Right lung (tissue), 10 donors: ENCODE measurements at places on chromosomes 4 and X.
A peak's percentile ranks its signal among the peaks of the same experiment; 100 is the strongest.

DNA sequence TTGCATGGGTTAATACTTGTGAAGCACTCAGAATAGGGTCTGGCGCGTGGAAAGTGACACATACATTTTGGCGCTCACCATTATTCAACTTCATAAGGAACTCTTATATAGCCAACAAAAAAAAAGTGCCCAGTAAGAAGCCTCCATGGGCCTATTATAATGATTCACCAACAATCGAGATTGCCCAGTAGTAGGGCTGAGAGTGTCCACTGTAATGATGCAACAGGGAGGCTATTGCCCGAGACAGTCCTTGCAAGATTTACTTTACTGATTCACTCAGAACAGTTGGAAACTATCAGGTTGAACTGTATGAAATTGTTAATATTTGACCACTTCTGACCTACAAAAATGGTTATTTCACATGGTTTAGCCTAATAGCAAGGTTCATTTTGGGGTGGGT, 86.0 kb downstream of the PJA1 start:
- DNase-seq = no peak

DNA sequence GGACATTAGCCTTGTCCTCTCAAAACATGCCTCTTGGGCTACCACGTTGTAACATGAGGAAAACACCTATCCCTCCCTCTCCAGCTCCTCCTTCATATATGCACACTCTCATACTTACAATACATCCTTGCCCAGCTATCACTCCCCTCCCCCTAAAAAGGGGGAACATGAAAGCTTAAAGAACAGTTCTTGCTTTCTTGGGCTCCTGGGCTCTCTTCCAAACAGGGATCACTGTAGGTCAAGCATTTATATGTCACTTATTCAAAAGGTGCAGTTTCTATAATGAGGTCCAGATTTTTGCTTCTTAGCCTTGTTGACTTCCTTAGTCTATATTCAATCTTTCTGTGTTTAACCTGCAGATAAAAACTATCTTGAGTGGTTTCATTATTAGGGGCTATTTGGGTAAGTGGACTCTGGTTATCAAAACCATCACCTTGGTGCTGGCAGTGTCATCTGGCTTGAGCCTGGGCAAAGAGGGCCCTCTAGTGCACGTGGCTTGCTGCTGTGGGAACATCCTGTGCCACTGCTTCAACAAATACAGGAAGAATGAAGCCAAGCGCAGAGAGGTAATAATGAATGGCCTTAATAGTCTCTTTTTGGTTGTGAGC, 119.4 kb downstream of the AKAP4 start:
- peak; percentile 38 for DNase-seq

DNA sequence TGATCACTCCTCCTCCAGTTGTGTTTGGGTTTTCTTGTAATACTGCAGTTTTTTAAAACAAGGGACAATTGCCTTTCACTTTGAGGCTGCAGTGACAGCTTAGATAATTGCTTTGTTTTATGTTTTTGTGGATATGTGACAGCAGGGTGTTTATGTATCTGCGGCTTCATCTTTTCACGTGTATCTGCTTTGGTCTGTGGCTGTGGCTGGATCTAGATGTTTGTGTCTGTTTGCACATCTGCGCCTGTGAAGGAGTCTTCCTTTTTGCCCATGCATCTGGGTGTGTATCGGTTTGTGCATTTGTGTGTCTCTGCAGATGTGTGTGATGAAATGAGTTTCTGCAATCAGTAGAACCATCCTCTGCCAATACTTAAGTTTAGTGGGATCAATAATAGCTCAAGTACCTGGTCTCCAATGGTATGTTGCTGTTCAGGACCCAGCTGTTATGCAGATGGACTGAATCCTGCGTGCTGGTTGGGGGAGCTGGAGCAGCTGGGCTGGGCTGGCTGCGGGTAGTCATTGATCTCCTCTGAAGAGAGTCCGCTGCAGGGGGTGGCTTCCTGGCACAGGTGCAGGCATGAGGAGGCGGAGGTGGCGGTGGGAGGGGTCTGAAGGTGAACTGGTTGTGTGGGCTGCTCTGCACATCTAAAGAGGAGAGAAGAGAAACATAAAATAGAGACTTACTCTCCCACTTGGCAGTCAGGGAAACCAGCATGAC, 390.3 kb downstream of the SH2D1A start:
- DNase-seq = no peak

DNA sequence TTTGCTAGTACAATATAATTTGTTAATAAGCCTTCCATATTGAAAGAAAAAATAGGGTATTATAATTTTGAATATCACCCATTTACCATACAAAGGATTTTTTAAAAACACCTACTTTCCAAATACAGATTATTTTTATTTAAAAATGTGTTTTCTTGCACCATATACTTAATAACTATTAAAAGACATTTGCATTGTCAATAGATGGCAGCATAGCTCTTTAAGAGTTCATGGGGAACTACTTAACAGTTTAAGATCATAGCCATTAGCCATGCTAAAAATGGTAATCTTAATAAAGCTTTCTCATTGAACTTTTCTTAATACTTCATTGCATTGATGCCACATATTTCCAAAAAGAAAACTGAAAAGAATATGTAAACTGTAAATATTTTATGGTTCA, 1995.9 kb downstream of the C4orf33 start:
- DNase-seq = peak; percentile 16

DNA sequence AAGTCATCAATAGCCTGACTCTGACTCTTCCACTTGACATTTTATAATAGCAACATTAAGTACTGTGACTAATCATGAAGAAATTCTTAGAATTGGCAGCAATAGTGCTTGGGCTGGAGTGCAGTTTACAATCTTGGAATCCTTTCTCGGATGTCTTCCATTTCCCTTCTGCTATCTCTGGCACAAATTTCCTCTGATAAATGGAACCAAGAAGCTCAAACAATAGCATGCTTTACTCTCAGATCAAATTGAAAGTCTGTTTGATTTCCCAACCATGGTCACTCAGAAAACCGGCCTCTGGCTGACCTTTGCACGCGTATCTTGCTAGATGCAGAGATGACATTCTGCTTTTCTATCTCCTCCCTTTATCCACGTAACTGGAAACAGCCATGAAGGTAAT, 99.0 kb upstream of the SPANXC start:
- peak; percentile 30 for DNase-seq

- DNase-seq = no peak
Measured at GRCh38 chrX:48901069-48901468, 3.3 kb downstream of the PQBP1 start.

DNA sequence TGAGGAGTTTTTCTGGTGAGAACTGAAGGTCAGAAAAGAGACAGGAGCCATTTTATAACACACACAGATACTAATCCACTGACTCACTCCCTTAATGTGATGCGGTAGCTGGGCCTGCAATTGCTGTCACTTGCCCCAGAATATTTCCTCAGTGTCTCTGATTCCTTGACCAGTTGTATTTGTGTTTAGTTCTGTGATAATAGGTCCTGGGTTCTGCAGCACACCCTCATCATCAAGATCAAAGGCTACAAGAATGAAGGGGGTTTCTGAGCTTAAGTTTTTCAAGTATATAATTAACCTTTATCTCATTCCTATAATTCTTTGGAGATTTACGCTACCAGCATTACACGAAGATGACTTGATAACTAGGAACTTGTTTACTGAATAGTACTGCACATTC, 576.5 kb upstream of the CPXCR1 start:
- no peak for DNase-seq

- no peak for DNase-seq
Measured at GRCh38 chr4:140258476-140258875, 104.5 kb upstream of the MAML3 start.

DNA sequence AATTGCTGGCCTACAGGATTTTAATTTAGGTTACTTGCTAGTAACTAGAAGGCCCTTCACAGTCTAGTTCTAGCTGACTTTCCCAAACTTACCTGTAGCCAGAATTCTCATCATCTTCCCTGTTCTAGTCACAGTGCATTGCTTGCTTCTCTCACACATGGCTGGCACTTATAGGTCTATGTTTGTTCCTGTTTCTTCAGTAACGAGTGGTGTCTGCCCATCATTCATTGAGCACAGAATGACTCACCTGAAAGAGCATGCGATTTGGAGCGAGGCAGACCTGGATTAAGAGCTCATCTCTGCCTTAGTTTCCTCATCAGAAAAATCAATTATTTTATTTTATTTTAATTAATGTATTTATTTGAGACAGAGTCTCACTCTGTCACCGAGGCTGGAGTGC, 201.7 kb upstream of the ANK2 start:
- no peak for DNase-seq

- DNase-seq = no peak
Measured at GRCh38 chr4:53863736-53864365, 200.6 kb downstream of the CHIC2 start.

GRCh38 chr4:112865443-112865842, 184.0 kb upstream of the ANK2 start:
- DNase-seq = no peak

DNA sequence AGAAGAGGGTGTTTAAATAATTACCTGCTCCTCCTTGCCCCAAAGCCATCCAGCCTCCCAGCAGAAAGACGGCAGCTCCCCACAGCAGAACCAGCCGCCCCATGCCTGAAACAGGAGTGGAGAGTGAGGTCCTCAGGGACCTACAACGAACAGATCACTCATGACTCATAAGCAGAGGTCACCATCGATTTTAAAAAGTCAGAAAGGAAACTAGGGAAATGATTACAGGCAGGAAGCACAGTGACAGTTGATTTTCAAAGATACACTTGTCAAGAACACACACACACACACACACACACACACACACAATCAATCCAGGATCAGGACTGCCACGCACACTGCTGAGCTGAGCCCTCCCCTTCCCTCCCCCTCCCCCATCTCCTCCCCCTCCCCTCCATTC, at the start of gene CRLF2:
TSS of gene CRLF2 (minus strand) at position 118 of the 400 bp plus-strand sequence. CDS start at position 103, 15 bp downstream.
- no peak for DNase-seq

DNA sequence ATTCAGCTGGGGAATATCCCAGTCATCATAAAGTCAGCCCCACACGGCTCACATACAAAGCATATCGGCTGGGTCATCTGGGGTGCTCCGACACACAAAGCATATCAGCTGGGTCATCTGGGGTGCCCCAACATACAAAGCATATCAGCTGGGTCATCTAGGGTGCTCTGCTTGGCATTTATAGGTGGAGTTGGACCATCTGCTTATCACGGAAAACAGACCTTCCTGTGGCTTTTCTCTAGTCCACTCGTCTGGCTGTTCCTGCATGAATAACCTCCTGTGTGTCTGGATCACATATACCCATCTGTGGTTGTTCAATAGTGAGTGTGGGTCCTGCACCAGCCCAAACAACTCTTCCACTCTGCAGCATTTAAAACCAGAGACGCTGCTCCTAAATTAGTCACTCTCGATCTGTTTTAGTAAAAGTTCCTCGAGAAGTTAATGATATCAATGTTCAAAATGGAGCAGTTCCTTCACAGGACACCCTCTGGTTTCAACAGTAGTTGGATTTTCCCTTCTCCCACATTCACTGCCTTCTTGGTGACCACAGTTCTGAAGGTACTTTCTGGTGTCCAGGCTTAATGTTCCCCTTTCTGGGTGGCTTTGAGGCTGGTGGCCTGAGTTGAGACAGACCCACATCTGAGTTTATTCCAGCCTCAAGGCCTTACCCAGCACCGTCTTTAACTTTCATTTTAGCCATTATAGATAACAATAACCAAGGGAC, 70.0 kb upstream of the FRG1 start:
- no peak for DNase-seq

DNA sequence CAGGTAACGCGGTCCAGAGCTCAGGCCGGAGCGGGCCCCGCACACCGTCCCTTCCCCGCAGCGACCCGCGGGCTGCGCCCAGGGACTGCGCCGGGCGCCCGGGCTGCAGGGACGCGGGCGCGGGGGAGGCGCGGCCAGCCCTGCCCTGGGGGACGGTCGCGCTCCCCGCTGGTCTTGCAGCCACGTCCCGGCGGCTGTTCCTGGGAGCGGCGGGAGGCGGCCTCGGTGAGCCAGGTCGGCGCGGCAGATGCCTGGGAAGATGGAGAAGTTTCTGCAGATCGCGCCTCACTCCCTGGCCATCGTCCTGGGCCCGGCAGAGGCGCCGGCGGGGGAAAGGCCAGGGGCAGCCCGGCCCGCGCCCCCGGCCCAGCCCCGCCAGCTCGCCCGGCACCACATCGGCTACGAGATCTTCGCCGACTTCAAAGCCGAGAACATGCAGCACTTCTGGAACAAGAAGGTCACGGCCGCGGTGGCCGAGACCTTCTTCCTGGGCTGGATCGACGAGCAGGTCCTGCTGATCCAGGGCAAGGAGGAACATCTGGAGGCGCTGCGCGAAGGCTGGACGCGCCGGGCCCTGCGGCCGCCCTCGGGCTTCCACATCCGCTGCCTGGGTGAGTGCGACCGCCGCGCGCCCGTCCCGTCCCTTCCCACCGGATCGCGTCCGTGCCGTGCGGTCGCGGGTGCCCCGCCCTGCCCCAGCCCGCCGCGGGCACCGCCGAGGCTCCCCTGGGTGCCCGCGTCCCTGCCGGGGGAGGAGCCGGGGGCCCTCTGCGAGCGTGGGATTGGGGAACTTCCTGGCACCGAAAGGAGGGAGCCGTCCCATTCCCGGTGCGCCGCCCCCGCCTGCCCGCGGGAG, 107.4 kb upstream of the STOX2 start:
- no peak for DNase-seq

- no peak for DNase-seq
Measured at GRCh38 chr4:122632396-122633143, 11.7 kb upstream of the IL21 start.

GRCh38 chrX:29471829-29472228, 743.5 kb upstream of the MAGEB2 start:
- no peak for DNase-seq

GRCh38 chrX:13898083-13898482, 81.2 kb upstream of the GPM6B start:
- no peak for DNase-seq

DNA sequence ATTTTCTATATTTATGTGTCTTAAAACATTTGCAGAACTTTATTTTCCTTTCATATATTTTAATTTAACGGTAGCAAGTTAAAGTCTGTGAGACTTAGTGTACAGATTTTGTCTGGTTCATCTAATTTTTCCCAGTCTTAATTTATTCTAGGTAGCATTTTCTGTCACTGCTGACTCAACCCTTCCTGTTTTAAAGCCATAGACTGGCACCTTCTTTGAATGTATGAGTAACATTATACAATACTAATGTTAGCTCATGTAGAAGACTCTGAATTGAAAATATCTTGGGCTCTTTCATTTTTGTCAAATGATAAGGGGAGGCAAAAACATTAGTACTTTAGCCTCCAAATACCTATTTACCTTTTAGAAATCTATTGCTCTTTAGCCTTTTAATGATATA, 43.6 kb downstream of the BLTP1 start:
- DNase-seq = no peak

- DNase-seq = no peak
Measured at GRCh38 chrX:24341795-24342194, 18.6 kb upstream of the SUPT20HL1 start.
